ENCODE measurements at places on chromosomes 16 and 17.

DNA sequence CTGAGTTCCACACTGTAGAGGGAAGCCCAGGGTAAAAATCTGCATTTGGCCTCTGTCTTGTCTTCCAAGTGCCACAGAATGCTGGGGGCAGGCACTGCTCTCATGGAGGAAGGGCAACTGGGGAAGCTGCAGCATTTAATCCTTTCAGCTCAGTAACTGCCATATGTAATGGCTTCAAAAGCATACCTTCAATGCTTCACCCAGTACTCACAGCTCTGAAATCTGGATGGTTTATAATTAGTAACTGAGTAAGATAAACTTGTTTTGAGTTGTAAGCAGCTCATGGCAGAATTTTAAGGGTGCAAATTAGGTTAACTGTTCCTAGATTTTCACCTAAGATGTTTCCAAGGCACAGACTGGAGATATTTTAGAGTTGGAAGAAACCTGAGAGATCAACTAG is 24.5 kb downstream of the PMP22 start:
- peak; percentile 20 for DNase-seq

DNA sequence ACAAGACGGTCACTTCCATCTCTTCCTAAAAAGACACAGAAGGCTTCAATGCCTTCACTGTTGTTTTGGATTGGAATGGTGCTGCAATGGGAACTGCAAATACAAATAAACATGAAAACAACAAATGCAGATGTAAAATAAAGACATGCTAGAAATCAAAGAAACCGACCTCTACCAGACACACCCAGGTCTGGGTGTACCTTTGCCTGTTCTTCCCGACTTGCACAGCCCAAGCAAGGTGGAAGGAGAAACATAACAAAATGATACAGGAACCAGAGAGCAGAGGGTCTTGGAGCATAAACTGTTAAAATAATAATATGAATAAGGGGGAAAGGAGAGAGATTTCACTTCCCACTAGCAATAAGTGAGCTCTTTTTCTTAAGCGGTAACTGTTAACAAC is 17.3 kb downstream of the RFFL start:
- no peak for DNase-seq

DNA sequence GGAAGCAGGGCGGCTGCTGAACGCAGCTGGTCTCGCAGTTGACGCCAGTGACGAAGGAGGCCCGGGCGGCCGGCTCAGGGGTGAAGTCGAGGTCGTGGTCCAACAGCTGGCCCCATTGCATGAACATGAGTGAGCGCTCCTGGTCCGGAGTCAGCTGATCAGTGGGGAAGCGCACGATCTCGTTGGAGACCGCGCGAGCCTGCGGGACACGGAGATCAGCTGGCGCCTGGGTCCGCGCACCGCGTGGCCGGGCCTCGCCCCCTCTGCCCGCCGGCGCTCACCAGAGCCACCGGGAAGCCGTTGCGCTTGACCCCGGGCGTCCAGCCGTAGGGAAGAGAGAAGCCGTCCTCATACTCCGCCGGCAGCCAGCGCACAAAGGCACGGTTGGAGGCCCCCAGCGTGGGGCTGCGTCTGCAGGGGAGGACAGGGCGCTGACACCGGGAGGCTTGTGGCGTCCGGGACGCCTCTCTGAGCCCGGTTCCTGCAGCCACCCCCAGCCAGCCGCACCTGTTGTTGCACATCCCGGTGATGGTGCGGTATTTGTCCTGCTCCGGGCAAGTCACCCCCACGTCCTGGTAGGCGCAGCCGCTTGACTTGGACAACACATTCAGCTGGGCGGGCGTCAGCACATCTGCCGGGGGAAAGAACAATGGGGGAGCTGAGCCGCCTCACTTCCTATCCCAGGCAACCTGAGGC is 1.6 kb downstream of the MPO start:
- peak; percentile 3 for DNase-seq

- DNase-seq: no peak
These were observed 116.1 kb downstream of the METRNL start for GRCh38 chr17:83195330-83196023.

DNA sequence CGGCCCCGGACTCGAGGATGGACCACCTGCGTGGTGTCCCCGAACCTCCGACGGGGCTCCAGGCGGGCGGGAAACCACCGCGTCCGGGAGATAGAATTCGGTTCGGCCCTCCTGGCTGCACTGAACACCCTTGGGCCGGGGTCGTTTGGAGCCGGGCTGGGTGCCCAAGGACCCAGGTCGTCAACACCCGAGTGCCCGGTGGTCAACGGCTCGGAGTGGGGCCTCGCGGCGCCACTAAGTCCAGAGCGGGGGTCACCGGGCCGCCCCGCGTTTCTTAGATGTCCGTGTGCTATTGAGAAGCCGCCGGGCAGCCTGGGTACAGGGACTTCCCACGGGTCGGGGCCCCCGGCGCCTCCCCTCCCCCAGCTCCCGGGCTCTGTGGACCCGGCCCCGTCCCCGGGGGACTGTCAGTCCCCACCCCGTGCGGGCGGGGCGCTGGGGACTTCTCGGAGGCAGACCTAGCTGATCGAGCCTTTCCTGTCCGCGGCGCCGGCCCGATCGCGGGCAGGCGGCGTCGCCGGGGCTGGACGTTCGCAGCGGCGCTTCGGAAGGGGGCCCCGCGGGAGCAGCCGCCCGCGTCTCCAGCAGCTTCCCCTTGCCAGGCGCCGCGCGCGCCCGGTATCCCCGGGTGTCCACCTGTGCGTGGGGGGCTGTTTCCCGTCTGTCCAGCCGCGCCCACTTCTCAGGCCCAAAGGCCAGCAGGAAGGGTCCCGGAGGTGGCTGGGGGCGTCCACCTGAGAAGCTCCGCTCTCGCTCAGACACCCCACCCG is 655 bp upstream of the NPTX1 start:
- no peak for DNase-seq

DNA sequence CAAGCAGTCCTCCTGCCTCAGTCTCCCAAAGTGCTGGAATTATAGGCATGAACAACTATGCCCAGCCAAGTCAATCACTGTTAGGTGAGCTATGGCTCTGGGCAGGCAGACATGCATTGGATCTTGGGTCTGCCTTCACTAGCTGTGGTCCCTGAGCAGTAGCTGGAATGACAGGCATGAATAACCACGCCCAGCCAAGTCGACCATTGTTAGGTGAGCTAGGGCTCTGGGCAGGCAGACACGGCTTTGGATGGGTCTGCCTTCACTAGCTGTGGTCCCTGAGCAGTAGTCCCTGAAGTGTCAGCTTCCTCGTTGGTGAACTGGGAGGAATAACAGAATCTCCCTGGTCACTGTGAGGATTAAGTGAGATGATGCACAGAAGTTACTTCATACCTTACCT is 6.4 kb downstream of the MRM3 start:
- DNase-seq: no peak

DNA sequence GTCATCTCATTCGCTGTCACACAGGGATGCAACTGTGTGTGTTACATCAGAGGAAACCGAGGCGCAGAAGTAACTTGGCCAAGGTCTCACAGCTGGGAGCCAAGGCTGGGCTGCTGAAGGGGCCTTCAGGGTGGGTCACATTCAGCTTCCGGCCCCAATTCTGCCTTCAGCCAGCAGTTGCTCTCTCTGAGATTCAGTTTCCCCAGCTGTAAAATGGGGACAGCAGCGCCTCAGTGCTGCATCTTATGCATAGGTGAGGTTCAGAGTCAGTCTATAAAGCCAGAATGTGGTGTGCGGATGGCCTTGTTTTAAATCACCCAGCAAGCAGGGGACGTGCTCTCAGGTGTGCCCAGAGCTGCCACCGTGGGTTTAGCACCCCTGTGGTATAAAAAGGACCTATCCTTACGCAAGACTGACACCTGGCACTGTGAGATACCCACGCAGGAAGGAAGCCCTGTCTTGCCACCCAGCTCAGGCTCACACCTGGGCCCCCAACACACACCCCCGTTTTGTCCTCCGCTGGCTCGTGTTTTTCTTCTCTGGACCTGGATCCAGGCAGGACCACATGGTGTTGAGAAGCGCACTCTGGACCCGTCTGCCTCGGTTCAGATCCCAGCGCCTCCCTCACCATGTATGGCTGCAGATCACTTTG is 94.6 kb upstream of the GSE1 start:
- no peak for DNase-seq

GRCh38 chr16:75742424-75743047 is 16.2 kb upstream of the CPHXL start:
- no peak for DNase-seq

- no peak for DNase-seq
These were observed 29.7 kb upstream of the CDH15 start for GRCh38 chr16:89141884-89142267.

- no peak for DNase-seq
These were observed 744.7 kb upstream of the GOT2 start for GRCh38 chr16:59478838-59479237.

Measured in fibroblast of skin of abdomen (primary cell).